ENCODE measurements at places on chromosomes 16 and 17.
A peak's percentile ranks its signal among the peaks of the same experiment; 100 is the strongest.

GRCh38 chr17:44266402-44267164 lies 1.4 kb downstream of the SLC4A1 start:
- no peak for DNase-seq

GRCh38 chr17:8016632-8017424 lies 14.4 kb downstream of the GUCY2D start:
- DNase-seq, result peak; percentile 59

DNA sequence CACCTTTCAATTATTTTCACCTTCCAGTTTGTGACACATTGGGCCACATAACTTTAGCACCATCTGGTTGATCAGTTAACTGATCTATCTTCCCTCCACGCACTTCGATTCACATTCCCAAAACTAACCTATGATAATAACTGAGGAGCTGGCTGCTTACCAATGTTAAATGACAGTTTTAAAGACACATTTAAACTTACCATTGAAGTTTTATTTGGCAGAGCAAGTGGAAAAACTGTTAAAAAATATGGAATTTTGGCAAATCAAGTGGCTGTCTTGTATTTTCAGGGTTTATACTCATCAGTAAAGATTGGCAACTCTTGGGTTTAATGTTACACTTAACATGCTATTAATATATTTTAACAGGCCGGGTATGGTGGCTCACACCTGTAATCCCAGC lies 5.4 kb upstream of the APOH start:
- DNase-seq, result no peak

GRCh38 chr16:89071686-89072547 lies 21.7 kb upstream of the ACSF3 start:
- no peak for DNase-seq

DNA sequence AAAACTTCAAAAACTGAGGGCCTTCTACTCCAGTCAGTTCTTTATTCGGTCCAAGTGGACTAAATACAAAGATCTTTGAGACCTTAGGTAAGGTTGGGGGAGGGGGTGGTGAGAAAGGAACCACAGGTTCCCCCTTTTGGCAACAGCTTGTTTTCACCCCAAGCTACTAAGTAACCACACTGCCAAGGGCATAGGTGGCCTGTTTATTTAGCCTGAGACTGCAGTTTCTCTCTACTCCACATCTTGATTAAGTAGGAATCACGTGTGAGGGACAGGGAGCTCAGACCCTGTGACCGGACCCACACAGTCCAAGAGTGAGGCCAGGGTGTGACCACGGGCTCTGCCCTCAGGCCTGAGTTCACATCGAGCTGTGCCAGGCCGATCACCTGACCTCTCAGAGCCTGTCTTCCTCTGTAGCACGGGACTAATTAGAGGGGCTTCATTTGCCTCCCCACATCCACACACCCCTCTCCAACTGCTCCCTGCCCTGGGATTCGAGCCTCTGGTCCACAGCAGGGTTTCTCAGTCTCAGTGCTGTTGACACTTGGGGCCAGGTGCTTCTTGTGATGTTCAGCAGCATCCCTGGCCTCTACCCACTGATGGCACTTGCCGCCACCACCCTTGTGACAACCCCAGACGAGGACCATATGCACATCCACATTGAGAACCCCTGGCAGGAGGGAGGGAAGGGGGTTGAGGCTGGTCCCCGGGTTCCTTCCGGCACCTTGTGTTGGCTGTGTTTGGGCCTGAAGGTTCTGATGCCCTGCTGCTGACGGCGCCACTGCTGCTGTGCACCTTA lies 17.8 kb downstream of the ST6GALNAC2 start:
- no peak for DNase-seq

GRCh38 chr16:17171250-17172143 lies 299.3 kb downstream of the XYLT1 start:
- no peak for DNase-seq

GRCh38 chr16:2428051-2428783 lies 1.0 kb upstream of the CCNF start:
- peak; percentile 37 for DNase-seq

GRCh38 chr16:12826559-12826958 lies 22.9 kb upstream of the CPPED1 start:
- DNase-seq, result no peak

GRCh38 chr17:35433075-35433894 lies 985 bp upstream of the SLFN12 start:
- DNase-seq, result peak; percentile 68

GRCh38 chr17:81911969-81912368 lies 770 bp upstream of the PCYT2 start:
- no peak for DNase-seq

- no peak for DNase-seq
These were observed 6.6 kb upstream of the TMEM204 start for GRCh38 chr16:1526608-1527555.

DNA sequence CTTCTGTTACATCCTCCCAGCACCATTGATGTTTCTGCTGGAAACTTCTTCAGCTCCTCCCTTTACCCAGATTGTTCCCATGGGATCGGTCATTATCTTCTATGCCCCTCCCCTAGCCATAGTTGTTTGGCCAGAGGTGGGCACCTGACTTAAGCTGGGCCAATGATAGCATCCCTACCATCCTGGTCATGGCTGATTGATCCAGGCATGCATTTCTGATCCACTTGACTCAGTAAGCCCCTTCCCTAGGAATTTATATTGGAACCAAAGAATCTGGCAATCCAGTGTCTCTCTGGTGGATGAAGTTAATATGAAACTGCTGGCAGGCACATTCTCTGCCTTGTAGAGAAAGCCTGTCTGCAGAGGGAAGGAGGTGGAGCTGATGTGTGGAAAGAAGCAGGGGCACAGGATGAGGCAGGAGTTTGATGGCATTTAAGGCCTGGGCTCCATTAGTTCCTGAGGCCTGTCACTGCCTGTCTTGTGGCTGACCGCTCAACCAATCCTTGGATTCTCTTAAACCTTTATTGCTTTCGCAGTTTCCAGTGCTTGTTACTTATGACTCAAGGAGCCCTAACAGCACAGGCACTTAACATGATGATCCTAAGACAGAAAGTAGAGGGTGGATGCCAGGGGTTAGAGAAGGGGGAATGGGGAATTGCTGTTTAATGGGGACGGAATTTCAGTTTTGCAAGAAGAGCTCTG lies 152.4 kb downstream of the ABCC12 start:
- DNase-seq, result no peak

DNA sequence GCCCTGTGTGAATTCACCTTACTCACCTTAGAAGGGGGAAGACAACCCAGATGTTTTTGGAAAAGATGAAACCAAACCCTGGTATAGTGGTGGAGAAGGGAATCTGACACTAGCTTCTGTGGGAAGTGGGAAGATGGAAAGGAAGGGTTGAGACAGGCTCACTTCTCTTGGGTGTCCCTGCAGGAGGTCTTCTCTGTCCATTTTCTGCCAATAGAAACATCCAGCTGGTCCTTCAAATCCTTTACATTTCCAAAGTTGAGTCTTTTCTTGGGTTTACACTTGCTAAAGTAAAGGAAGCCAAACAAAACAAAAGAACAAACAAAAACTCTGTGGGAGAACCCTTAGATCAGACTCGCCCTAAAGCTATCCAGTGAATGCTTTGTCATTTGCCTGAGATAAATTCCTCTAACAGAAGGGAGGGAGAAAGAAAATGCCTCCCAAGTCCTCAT lies 10.2 kb downstream of the HOXB1 start:
- no peak for DNase-seq

- DNase-seq, result peak; percentile 15
These were observed 16.3 kb downstream of the HS3ST4 start for GRCh38 chr16:25707982-25708583.

DNA sequence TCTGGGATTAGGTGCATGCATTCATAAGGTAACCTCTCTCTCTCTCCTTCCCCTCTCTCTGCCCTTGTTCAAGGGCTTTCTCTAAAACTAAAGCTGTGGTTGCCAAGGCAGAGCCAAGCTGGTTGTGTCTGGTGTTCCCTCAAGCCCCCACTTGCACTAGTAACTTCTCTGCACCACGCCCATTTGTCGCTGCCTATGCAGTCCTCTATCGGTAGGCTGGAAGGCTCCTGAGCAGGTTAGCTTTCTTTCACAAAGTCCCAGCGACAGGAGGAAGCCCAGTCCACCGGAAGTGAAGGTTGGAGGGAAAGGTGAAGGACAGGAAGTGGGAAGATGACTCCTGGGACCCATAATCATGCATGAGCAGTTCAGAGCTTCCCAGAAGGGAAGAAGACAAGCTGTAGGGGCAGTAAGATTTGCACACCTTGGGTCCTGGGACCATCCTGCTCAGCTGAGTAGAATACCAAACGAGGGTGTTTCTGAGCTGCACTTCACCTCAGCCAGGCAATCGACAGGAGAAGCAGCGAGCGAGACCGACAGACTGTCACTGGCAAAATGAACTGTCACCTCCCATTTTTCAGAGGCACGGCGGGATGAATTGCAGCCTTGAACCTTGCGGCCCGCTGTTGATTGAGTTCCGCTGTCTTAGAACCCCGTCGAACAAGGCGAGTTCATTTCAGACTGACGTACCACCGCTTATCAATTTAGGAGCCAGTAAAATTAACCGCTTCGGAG lies 14.7 kb upstream of the SKAP1 start:
- peak; percentile 49 for DNase-seq

DNA sequence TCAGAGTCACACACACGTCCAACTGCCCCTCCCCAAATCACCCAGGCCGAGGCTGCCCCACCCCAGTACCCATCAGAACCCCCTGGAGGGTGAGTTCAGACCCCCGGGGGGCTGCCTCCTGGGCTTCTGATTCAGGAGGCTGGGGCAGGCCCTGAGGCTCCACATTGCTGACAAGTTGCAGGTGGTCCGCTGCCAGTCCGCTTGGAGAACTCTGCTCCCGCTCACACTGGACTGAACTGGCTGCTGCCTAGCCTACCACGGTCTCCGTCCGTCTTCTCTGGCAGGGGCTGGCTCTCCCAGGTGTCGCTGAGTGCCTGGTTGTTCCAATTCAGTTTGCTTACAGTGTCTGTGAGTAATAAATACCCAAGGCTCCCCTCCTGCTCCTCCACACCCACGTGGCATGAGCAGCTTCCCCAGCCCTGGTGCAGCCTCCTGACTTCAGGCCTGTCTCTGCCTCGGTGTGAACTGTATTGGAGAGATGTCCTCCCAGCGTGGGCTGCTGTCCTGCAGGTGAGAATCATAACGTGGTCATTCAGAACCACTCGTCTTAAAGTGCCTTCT lies 163.4 kb downstream of the LAT start:
- peak; percentile 27 for DNase-seq

DNA sequence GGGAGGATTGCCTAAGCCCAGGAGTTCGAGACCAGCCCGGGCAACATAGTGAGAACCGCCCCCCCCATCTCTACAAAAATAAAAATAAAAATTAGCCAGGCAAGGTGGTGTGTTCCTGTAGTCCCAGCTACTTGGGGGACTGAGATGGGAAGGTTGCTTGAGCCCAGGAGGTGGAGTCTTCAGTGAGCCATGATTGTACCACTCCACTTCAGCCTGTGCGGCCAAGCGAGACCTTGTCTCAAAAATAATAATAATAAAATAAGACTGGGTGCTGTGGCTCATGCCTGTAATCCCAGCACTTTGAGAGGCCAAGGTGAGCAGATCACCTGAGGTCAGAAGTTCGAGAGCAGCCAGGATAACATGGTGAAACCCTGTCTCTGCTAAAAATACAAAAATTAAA lies 11.5 kb downstream of the PDP2 start:
- DNase-seq, result no peak

- no peak for DNase-seq
These were observed 314.0 kb downstream of the SLC39A11 start for GRCh38 chr17:72778169-72779151.

- peak; percentile 30 for DNase-seq
These were observed 42.1 kb upstream of the BHLHA9 start for GRCh38 chr17:1227917-1228780.

GRCh38 chr17:3385869-3386816 lies at the start of gene OR3A2:
Gene OR3A2 (minus strand): TSS chr17:3386308.
- peak; percentile 36 for DNase-seq

DNA sequence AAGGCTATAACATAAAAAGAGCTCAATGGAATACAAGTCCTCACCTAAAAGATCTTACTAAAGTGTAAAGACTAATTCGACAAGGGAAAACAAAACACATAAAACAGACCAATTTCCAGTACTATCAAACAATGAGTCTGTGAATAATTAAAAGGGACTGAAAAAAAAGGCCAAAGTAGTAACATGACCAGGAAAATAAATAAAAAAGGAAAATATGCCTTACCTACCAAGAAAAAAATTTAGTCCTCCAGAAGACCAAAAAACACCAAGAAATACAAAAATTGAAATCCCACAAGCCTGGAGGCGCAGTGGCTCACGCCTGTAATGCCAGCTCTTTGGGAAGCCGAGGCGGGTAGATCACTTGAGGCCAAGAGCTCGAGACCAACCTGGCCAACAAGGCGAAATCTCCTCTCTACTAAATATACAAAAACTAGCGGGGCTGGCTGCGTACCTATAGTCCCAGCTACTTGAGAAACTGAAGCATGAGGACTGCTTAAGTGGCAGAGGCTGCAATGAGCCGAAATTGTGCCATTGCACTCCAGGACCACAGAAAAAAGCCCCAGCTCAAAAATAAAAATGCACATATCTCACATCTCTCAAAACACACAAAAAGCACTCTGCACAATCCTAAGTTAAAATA lies 60.8 kb downstream of the TEX14 start:
- peak; percentile 17 for DNase-seq

DNA sequence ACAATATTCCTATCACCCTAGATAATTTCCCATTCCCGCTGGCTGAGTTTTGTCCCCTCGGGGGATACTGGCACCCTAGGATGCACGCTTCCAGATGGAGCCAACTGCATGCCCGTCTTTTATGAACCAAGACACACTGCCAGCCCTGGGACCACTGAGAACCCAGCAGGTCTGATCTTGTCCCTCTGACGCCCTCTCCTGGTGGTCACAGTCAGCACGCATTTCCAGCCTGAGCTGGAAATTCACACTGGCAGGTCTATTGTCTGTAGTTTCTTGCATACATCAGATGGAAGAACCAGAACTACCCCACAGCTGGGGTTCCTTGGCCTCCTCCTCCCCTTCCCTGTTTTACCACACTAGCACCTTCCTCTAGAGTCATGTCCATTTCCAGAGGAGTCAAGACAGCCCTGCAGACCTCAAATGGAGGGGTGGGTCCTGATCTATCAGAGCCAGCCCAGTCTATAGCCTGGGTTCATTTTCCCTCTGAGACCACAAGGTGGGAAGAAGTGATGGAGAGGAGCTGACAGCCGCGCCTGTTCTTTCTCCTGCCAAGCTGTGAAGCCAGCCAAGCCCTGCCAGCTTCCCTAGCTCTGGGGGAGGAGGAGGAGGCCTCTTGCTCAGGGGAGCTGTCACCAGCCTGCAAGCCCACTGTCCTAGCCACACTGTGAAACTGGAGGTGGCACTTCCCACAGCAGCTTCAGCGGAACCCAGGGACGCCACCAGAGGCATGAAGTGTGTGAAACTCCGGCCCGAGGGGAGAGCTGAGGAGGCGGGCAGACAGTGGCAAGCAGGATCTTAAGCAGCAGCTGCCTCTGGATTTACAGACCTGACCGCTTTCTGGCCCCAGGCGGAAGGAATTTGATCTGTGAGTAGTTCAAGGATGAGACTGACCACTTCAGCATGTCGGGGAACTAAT lies 29.3 kb downstream of the MXRA7 start:
- DNase-seq, result peak; percentile 73

DNA sequence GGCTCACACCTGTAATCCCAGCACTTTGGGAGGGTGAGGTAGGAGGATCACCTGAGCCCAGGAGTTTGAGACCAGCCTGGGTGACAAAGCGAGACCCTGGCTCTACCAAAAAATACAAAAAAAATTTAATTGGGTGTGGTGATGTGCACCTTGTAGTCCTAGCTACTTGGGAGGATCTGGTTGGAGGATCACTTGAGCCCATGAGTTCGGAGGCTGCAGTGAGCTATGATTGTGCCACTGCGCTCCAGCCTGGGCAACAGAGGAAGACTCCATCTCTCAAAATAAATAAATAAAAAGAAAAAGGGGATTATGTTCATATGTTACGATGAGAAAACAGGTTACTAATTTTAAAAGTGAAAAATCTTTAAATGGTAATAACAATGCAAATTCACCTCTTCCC lies 996 bp downstream of the MLKL start:
- no peak for DNase-seq

GRCh38 chr16:82761236-82761635 lies 134.5 kb downstream of the CDH13 start:
- DNase-seq, result no peak

Measured in activated naive CD8-positive, alpha-beta T cell treated with anti-CD3 and anti-CD28 coated beads, Interleukin-2, amount 50 U/mL, for 24 hours (primary cell).